ENCODE measurements at places on chromosomes 4 and X.

- no peak for ATAC-seq
Measured at GRCh38 chrX:2320089-2320488, 180.7 kb downstream of the DHRSX start.

DNA sequence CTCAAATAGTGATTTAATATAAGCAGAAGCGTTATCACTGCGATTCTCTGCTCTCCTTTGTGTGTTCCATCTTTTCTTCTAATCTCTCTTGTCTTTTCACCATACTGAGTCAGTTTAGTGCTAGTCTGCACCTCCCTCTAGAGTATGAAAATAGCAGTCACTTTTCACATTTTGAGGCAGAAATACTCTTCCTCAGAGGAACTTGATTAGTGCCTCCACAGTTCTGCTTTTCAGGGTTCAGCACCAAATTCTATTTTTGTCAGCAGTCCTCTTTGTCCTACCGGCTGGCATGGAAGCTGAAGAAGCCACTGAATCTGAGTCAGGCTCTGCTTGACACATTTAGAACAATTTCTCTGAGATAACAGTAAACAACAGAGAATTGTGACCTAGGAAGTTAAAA is 49.7 kb upstream of the ANKRD17 start:
- no peak for ATAC-seq

DNA sequence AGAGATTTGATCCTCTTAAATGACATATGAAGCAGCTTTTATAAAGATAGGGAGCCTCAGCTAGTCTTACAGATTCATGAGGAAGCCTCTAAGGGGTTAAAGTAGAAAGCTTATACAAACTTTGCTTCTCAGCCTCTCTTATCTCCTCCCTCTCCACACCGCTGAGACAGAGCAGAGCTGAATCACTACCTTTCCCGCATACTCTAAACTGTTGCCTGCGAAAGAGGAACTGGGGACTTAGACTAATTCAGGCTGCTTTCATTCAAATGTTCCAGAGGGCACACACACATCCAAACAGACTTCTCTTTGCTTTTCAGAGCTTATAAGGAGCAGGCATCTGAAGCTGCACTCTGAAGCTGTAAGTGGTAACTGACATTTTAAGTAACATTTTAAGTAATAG is at the start of gene SERTM2:
SERTM2 (plus strand) TSS at position 169 of the 400 bp plus-strand sequence. CDS start 7,213 bp downstream, outside the sequence.
- ATAC-seq = no peak

DNA sequence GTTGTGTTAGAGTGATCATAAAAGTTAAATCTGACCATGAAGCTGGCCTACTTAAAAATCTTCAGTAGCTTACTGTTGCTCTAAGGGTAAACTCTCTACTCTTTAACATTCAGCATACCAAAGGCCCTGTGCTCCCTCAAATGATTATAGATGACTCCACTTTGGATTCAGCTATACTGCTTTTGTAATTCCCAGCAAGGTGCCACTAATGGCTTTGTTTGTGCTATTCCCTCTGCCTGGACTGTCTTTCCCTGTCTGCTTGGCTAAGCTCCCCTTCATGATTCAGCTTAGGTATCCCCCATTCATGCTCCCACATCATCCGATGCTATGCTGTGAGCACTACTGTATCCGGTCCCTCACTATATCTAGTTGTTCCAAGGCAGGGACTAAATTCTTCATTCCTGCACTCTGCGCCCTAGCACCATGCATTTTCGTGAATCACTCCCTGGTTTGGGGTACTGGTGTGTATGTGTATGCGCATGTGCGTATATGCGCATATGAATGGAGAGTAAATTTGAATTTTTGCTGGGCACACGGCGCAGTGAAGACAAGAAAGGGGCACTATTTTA is 453 bp upstream of the PBDC1 start:
- peak; percentile 66 for ATAC-seq

DNA sequence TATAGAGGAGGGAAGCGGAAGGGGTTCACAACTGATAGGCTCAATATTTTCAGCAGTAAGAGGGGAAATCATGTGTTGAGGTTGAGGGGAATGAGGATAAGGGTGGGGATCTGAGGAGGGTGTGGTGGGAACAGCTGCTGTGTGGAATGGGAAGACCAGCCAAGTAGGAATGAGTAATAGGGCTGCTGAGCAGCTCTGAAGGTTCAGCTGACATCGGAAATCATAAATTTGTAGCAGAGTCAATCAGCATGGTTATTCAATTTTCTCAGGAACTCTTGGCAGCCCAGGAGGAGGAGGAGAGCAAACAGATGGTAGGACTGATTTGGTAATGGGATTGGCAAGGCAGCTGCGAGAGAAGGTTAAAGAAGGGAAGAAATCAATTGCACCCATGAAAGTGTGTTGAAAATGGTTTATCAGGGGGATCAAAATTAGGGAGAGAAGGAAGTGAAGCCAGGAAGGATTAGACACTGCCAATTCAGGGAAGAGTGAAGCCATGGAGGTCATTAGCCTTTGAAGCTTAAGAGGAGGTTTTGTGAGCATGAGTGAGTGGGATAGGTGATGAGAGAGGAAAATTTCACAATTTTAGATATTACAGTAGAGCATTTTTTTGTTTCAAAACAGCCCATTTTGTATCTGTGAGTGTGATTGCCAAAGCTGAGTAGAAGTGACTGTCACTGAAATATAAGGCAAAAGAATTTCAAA is 82.6 kb downstream of the PCDH7 start:
- no peak for ATAC-seq

- ATAC-seq = no peak
Measured at GRCh38 chr4:22072726-22073125, 124.2 kb upstream of the KCNIP4 start.

- no peak for ATAC-seq
Measured at GRCh38 chr4:95051702-95052020, 293.9 kb downstream of the BMPR1B start.

GRCh38 chrX:5870238-5870637 is 358.4 kb downstream of the NLGN4X start:
- ATAC-seq = no peak

DNA sequence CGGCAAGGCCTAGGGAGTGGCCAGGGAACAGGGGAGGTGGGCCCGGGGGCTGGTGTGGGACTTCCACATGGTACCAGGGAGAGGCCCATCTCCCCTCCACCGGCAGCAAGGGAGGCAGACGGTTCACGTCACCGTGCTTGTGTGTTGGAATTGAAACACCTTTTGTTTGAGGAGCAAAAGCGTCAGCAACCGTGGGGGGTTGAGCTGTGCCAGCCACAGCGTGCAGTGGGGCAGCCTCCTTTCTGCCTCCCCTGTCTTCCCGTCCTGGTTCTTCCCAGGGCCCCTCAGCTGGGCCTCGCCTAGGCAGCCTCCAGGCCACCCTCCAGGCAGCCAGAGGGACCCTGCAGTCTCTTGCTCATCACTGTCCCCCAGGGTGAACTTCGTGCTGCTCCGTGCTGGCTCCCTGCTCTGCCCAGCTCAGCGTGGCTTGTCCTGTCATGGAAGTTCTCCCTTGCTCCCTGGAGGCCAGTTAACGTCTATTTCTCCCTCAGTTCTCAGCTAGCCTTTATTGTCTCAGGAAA is 32.1 kb upstream of the HGFAC start:
- no peak for ATAC-seq

DNA sequence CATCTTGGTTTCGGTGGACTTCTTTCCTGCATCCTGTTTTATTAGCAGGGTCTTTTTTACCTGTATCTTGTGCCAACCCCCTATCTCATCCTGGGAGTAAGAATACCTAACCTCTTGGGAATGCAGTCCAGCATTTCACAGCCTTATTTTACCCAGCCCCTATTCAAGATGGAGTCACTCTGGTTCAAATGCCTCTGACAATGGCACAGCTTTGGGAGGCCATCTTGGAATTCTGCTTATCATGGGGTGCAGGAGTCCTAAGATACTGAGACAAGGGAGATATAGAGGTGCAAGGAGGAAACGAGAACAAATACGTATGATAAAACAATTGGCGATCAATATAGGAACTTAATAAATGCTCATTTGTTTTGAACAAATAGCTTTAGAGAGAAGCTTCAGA is 1682.2 kb upstream of the AGA start:
- ATAC-seq = no peak

DNA sequence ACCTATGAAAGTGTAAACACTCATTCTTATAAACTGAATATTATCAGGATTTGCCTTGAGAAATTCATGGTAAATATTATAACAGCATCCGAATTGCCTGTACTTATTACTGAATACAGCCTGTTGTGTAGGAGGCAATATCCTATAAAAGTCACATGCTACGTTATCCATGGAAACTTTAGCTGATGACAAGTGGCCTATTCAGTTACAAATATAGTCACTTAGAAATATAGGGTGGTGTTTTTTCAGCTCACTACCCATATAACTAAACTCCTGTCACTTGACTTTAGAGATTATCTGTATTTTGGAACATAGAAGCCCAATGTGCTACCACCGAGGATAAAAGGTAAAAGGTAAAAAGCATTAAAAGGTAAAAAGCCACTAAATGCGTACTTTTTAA is 493.4 kb downstream of the INPP4B start:
- no peak for ATAC-seq

DNA sequence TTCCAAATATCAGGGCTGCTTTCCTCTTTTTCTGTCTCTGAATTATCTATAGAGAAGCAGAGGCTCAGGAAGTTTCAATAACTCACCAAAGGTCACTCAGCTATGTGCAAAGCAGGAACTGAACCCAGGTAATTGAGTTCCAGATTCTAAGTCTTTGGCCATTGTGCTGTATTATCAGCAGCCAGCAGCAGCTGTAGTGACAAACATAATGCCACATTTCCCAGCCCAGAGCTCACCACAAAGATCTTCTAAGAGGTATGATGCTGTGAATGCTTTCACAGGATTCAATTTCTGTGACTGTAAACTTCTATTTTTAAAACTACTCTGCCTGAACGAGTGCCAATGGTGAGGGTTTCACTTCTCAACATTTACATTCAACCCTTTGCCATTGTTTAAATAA is 56.4 kb downstream of the SPOCK3 start:
- no peak for ATAC-seq

DNA sequence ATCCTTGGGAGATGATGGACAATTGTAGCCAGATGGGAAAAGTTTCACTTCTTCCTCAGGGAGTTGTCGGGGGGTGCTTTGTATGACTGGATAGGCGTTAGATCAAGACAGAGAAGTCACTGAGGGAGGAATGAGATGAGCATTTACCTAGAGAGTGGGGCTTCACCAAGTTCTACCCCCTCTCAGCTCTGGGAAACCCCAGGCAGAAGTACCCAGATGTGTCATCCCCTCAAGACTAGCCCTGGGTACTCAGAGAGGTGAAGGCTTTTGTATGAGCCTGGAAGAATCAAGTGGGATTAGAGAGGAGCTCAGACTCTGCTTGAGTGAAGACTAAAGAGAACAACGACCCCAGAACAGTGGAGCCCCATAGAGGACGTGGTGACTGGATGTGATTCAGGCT is 1.9 kb downstream of the MAGEB1 start:
- ATAC-seq = no peak

- no peak for ATAC-seq
Measured at GRCh38 chr4:123699880-123700771, 303.5 kb downstream of the SPRY1 start.

Measured in activated T-helper 17 cell treated with anti-CD3 and anti-CD28 coated beads, Interleukin-2, amount 50 U/mL, for 72 hours (primary cell).